ENCODE measurements at places on chromosomes 5 and 9. TPM values are rescaled to one million over a fixed set of nuclear protein-coding genes. Genes with fewer than 3 reads are reported as not detected.

C5orf52 gene
- total RNA-seq = not detected

HSD17B3 gene
- 0.17 TPM for total RNA-seq

KCNV2 gene
- total RNA-seq = not detected

TEX48 gene
- total RNA-seq = not detected

THG1L gene
- total RNA-seq = 29.9 TPM

SARDH gene
- total RNA-seq = 0.05 TPM

GPR151 gene
- not detected for total RNA-seq

NAIP gene
- total RNA-seq = 0.27 TPM

Measured in A549 treated with RU486 at 1 μM for 4 hours (cell line).